ENCODE measurements at places on chromosomes 11 and 22.

- no peak for DNase-seq
Observed at GRCh38 chr11:371716-372590, 2.7 kb downstream of the B4GALNT4 start.

- no peak for DNase-seq
Observed at GRCh38 chr22:40232624-40233023, 54.9 kb downstream of the TNRC6B start.

- no peak for DNase-seq
Observed at GRCh38 chr11:110125632-110126031, 32.4 kb downstream of the ZC3H12C start.

DNA sequence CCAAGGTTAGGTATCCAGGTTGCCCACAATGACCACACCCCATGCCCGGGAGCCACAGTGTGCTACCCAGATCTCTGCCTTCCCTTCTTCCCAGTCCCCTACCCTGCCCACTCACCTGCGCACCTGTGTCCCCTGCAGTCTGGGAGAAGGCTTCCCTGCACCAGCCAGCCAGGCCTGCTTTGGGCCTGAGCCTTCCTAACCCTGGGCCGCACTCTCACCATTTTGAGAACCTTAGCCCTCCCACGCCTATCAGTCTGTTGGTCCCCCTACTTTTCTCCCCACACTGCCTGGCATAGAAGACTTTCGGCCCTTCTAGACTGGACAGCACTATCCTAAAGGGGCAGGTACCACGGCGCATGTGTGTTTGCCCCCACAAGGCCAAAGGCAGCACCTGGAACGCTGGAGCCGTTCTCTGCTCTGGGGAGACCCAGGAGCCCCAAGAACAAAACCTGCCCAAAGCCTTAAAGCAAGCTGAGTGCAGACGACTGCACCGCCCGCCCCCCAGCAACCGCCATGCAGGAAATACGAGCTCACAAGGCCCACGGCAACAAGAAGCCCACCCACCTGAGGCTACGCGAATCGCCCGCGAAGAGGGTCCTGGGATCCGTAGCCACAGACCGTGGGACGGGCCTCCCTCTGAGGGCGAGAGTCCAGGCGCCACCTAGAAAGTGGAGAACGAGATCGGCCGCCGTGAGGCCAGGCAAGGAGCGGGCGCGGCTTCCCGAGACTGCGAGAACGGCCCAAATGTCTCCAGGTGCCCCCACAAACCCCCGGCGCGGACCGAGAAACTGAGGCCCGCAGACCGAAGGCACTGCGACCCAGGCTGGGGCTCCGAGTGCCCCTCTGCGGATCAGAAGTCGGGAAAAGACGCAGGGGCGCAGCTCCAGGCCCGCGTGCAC lies 546 bp downstream of the GNB1L start:
- DNase-seq = peak; percentile 10

- no peak for DNase-seq
Observed at GRCh38 chr11:86749821-86750401, 50.4 kb upstream of the PRSS23 start.

DNA sequence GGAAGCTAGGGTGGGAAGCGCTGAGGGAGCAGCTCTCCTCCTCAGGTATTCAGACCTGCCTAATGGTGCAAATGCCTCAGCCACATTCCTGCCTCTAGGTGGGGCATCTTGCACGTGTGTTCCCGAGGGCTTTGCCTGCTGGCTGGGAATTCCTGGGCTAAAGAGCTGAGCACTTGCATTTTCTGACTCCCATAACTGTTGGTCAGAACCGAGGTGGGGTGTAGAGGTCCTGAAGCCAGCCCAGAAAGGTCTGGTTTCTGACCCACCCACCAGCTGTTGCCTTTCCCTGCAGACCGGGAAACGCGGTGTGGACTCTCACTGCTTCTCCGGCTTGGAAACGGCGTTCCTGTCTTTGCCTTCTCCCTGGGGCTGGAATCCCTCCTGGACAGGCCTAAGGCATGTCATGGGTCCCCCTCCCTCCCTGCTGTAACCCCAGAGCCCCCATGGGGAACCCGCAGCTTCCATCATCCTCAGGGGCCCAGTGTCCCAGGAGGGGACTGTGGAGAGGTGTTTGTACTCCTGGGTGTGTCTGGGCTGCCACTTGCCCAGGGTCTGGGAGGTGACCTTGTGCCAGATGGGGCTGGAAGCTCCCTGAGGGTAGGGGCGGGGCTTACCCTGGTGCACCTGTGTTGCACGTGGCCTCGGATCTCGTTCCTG lies 24.0 kb upstream of the SMIM38 start:
- DNase-seq = no peak

DNA sequence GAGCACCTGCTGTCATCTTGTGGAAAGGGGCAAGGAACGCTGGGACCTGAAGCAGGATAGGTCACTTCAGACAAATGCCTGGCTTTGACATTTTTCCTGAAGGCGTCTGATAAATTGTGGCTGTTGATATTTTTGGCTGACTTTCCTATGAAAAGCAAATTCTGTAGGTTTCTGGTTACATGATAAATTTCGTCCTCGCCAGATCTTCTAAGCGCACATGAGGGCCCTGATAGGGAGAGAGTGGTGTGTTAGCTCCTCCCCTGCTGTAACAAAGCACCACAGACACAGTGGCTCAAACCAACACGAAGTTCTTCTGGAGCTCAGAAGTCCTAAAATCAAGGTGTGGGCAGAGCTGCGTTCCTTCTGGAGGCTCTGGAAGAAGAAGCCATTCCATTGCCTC lies 19.6 kb downstream of the APOL4 start:
- no peak for DNase-seq

DNA sequence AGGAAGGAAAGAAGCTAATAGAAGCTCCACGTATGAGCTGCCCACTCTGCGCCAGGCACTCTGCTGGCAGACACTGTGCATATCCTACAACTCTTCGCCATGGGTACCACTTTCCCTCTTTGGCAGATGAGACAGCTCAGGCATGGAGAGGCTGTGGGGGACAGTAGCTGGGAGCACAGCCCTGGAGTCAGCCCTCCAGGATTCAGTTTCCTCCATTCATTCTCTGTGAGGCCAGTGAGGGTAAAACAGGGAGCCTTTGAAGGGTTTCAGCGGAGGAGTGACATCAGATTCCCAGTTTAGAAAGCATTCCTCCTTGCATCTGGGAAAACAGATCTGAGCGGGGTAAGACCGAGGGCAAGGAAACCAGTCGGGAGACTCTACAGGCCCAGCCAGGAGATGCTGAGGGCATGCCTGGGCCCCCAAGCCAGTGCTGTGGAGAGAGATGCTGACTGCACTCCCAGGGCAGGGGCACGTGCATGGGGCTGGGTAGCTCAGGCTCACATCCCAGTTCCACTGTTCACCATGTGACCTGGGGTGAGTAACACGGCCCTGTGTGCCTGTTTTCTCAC lies 58.3 kb upstream of the EMID1 start:
- DNase-seq = no peak

- DNase-seq = no peak
Observed at GRCh38 chr22:30566125-30566524, 8.3 kb downstream of the GAL3ST1 start.

- no peak for DNase-seq
Observed at GRCh38 chr11:130762638-130763037, 153.6 kb downstream of the SNX19 start.

- DNase-seq = peak; percentile 12
Observed at GRCh38 chr22:24271386-24271854, 789 bp downstream of the SPECC1L start.

DNA sequence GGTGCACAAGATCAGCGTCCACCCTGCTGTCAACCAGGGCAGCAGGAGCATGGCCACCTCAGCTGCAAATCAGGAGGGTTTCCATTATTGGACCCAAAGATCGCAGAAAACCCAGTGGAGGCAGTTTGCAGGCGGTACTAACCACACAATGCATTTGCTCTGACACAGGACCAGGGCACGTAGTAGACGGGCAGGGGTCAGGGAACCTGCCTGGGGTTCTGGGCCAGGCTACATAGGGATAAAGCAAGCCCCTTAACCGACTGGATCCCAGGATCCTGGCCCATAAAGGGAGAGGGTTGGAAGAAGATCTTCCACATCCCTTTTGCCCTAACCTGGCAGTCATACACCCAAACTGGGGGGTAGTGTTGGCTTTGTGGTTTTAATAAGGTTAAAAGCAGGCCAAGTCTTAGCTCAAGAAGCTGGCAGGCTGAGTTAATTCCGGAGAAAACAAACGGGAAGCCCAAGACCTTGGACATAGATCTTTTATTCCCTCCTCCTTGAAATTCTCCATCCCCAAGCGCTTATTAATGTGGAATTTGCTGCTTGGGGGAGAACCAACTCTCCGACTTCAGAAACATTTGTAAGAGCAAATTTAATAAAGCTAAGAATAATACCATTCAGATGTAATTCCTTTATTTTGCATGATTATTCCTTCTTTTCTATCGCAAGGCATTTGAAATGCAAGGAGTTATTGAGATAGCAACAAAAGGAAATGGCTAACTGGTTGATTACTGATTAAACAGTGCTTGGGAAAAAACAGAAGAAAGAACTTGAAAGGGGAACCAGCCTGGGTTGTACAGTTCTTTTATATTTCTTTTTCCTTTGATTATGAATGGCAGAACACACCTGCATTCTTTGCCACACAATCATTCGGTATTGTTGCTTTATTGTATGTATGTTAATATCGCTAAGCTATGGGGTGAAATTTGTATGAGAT lies 6.3 kb upstream of the ARHGAP8 start:
- no peak for DNase-seq

- no peak for DNase-seq
Observed at GRCh38 chr11:31780078-31780477, 31.0 kb downstream of the PAX6 start.

- DNase-seq = no peak
Observed at GRCh38 chr11:16169956-16170847, 186.1 kb downstream of the SOX6 start.

DNA sequence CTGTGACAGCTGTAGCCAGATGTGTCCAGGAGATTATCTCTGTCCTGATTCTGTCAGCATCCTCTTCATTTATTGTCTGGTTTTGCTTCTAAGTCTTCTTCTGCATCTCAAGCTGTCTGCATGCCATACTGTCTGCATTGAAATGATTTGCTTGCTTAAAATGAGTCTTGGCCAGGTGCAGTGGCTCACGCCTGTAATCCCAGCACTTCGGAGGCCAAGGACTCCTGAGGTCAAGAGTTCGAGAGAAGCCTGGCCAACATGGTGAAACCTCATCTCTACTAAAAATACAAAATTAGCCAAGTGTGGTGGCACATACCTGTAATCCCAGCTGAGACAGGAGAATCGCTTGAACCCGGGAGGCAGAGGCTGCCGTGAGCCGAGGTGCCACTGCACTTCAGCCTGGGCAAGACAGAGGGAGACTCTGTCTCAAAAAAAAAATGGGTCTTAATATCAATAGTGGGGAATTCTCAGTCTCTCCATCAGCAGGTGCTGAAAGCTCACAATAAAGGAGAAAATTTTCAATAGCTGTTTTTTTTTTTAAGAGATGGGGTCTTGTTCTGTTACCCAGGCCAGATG lies 39.2 kb upstream of the AMPD3 start:
- no peak for DNase-seq

GRCh38 chr11:21343204-21343603 lies 673.8 kb downstream of the NELL1 start:
- no peak for DNase-seq

DNA sequence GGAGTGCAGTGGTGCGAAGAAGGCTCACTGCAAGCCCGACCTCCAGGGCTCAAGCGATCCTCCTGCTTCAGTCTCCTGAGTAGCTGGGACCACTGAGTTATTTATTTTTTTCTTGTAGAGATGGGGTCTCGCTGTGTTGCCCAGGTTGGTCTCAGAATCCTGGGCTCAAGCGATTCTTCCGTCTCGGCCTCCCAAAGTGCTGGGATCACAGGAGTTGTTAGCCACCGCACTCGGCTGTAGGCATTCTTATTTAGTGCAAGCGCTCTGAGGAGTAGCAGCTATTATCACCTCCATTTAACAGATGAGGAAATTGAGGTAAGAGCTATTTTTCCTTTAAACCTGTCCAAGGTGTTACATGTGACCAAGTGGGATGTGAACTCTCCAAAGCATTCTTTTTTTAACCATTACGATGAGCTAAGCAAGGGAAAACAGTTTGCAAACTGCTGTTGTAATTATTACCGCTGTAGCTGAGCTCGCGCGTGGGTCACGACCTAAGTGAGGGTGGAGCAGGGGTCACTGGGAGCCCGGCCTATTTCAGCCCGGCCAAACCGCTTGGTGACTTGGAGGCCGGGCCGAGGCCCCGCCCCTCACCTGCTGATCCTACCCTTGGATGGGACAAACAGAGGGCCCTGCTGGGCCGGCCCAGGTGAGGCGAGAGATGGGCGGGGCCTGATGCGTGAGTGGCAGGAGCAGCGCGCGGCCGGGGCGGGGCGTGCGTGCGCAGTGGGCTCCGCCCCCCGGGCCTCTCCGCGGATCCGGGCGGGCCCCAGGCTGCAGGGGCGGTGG lies 449 bp upstream of the KREMEN1 start:
- DNase-seq = peak; percentile 73

- no peak for DNase-seq
Observed at GRCh38 chr22:20988573-20989322, 6.7 kb downstream of the LZTR1 start.

DNA sequence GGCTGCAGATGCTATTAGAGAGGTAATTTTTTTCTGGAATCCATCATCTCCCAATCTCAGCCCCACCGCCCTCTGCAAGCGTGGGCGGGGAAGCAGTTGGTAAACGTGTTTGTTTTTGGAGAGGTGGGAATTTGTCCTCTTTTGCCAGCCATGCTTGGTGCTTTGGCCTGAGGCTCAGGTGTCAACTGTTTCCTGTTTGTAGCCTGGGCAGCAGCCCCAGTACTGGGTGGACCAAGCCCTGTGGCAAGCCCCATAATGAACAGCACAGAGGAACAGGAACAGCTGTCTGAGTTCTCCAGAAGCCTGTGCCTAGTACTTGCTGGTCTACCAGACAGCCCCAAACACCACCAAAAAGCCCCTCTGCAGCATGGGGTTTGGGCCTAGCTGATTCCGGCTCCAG lies 39.6 kb downstream of the POU2F3 start:
- no peak for DNase-seq

GRCh38 chr11:32713496-32713895 lies 81.0 kb downstream of the CCDC73 start:
- no peak for DNase-seq

DNA sequence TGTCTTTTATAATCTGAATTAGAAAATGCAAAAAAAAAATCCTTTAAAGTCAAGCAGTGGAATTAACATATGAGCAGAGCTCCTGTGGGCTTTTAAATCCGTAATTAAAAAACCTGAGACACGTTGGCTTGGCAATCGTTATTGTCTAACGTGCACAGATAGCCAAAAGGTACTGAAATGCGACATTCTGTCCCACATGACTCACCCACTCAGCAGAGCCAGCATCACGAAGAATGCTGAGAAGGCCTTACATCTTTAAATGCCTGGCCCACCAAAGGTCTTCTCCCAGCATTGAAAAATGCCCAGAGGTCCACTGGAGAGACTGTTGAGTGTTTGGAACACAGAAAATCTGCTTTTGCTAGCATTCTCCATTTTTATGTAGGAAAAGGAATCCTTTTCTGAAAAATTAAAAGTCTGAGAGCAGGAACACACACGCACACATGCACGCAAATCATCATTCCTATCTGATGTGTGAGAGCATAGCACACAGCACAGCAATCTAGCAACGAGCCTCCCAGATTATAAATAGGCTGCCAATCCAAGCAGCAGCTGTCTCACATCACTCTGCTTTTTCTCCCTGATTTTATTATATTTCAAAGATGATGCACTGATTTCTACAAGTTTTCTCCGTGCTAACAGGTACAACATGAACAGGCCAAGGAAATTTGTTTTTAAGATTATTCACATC lies 94.5 kb downstream of the PHF21A start:
- no peak for DNase-seq

GRCh38 chr11:100297516-100297915 lies 389.6 kb upstream of the ARHGAP42 start:
- no peak for DNase-seq

Measured in CD4-positive, alpha-beta T cell treated with Interleukin-2 at 100 ng/mL for 4 hours (primary cell).